Right kidney (tissue), 9 donors: ENCODE measurements at places on chromosomes 6 and 20.
A peak's percentile ranks its signal among the peaks of the same experiment; 100 is the strongest.

DNA sequence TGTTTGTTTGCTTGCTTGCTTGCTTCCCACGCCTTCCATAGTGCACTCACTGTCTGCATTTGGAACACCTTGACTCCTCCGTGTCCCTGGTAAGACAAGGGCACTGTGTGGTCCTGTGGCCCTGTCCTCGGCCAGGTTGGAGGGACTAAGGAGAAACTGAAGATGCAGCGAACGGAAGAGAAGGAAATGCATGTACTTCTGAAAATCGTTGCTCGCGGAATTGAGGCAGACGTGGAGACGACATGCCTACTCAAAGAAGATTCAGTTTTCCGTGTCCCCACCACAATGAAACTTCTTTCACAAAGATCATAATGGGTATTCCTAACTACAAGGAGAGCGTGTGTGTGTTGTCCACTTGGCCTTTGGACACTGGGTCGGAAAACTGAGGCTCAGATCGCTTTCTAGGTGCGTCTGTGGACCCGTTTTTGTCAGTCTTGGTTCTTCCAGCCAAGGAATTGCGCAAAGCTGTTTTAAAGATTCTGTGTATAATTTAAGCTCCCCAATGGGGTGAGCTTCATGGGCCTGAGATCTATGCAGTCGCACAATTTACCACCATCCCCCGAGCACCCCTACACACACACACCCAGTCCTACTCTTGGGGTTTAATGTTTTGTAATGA, 120.4 kb upstream of the ZNF184 start:
- DNase-seq: peak; percentile 36

DNA sequence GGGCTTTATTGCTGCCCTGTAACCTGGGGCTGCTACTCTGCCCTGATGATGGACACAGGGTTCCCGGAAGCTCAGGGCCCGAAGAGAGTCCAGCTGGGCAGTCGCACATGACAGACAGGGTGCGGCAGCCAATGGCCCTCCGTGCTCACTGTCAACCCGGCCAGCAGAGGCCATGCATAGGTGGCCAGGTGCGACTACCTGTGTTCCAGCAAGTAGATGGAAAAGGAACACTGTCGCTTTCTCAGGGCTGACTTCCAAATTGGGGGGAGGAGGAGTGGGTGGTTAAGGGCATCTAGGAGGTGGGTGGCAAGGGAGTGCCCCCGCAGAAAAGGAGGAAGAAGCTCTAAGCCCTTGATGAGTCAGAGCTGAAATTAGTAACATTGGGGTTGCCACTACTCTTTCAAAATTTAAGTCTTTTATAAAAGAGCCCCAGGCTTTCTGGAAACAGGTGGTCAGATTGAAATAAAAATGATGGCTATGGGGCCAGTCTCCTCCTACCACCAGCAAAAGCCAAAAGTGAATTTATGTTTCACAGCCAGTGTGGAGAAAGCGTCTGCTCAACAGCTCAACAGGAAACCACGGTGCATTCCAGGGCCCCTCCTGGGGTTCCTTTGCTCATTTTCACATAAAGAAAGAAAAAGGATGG, 2.3 kb upstream of the RAMACL start:
- peak; percentile 18 for DNase-seq

DNA sequence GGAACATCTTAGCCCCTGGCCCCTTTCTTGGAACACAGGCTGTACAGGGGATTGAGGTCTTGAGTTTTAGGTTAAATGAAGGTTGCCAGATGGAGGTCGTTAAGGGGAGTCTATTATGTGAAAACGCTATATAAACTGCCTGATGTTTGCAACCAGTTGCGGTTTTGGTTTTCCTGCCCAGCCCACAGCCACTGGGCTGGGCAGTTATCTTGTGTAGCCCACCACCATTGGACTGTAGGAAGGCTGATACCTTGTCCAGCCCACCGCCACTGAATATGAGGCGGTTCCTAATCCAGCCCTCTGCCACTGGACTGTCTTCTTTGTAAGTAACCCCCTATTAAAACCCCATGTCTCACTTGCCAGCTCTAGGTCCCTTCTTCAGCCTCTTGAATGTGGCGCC, 42.3 kb upstream of the COL21A1 start:
- DNase-seq: no peak

- no peak for DNase-seq
Observed at GRCh38 chr6:140812636-140813035, 1320.1 kb upstream of the GJE1 start.

DNA sequence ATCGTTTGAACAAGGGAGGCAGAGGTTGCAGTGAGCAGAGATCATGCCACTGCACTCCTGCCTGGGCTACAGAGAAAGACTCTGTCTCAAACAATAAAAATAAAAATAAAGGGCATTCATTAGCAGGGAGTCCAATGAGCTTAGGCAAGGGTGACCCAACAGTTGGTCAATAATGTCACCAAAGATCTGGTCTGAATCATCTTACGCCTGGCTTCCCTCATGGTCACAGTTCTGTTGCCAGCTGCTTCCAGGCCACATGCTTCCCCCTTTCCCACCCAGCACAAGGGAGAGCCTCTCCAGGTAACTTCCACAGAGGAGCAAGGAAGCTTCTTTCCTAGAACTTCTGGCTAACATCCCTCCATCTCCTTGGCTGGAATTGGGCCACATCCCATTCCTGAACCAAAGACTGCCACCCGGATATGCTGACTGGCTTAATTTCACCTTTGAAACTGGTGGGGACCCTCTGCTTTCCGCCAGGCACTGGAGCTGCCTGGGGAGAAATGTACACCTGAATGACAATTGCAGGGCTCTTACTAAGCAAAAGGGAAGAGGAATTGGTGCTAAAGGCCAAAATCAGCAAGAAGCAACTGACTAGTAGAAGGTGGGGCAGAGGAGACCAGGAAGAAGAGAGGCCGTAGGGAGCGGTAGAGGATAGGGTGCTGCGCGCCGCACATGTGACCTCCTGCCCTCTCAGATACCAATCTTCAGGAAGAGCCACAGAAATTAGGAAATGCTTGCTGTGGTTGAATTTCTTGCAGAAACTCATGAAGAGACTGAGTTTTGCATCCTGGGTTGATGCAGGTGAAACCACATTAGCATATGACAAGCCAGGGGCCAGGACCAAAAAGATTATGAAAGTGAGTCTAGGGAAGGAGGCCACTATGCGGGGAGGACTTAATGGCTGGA, 8.3 kb upstream of the SCML4 start:
- no peak for DNase-seq

- no peak for DNase-seq
Observed at GRCh38 chr6:133017581-133017980, 203.2 kb downstream of the RPS12 start.

- no peak for DNase-seq
Observed at GRCh38 chr6:34953061-34954025, 64.3 kb downstream of the ANKS1A start.

- no peak for DNase-seq
Observed at GRCh38 chr6:34964564-34964963, 75.5 kb downstream of the ANKS1A start.

DNA sequence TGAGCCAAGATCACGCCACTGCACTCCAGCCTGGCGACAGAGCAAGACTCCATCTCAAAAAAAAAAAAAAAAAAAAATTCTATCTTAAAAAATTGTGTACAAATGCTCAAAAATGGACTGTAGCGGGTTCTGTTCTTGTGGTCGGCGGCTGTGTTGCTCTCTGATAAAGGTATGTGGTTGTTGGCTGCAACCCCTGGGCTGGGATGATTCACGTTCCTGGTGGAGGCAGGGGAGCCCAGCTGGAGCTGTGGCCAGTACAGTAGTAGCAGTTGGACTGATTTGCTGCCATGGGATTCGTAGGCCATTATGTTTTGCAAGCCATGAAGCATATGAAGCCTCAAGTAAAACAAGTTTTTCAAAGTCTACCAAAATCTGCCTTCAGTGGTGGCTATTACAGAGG, 22.3 kb downstream of the MDN1 start:
- DNase-seq: no peak

GRCh38 chr6:72984981-72985665, 240.2 kb downstream of the KHDC1L start:
- no peak for DNase-seq

GRCh38 chr20:58706150-58706892, 13.7 kb downstream of the NPEPL1 start:
- DNase-seq: no peak

GRCh38 chr20:7113577-7114466, 346.3 kb downstream of the BMP2 start:
- DNase-seq: peak; percentile 26

DNA sequence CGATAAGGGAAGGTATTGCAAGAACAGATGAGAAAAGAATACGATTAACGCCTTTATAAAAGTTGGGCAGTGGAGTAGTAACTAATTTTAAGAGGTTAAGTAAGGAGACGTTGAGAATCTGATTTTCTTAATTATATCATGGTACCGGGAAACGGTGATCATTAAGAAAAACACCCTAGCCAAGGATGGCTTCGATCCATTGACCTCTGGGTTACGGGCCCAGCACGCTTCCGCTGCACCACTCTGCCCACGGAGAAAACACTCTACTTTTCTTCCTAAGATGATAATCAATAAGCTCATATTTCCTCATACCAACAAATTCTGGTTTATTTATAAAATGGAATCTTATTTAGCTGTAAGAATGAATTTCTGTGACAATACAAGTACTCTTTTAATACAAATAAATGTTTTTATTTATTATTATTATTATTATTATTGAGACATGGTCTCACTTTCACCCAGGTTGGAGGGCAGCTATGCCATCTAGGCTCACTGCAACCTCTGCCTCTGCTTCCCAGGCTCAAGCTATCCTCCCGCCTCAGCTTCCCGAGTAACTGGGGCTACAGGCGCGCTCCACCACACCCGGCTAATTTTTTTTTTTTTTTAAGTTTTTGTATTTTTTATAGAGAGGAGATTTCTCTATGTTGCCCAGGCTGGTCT, 8.3 kb downstream of the POM121L2 start:
- DNase-seq: no peak

GRCh38 chr20:34085544-34086040, 26.5 kb downstream of the EIF2S2 start:
- DNase-seq: no peak

GRCh38 chr6:86715676-86716075, 221.7 kb upstream of the HTR1E start:
- no peak for DNase-seq

- no peak for DNase-seq
Observed at GRCh38 chr6:72589096-72589495, 32.8 kb upstream of the KCNQ5 start.

- no peak for DNase-seq
Observed at GRCh38 chr20:20333866-20334265, 34.0 kb upstream of the INSM1 start.

- DNase-seq: peak; percentile 30
Observed at GRCh38 chr20:39474879-39475278, 512.7 kb downstream of the DHX35 start.

GRCh38 chr6:92538275-92538674, 881.1 kb downstream of the EPHA7 start:
- no peak for DNase-seq

DNA sequence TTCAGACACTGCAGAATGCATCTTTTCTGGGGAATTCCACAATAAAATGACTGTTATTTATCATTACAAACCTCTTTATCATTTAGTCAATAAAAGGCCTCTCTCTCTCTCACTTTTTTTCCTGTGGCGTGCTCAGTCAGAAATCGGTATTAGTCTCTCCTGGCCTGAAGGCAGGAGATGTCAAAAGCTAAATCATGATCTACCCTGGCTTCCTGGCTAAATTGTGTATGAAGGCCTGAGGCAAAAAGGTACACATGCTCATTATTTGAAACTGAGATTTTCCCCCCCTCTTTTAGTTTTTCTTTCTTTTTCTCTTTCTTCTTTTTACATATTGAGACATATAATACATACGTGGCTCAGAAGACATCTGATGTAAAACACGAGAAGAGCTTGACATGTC, 375.0 kb upstream of the SLC35B3 start:
- no peak for DNase-seq

- DNase-seq: no peak
Observed at GRCh38 chr6:145688493-145688905, 46.8 kb downstream of the EPM2A start.

DNA sequence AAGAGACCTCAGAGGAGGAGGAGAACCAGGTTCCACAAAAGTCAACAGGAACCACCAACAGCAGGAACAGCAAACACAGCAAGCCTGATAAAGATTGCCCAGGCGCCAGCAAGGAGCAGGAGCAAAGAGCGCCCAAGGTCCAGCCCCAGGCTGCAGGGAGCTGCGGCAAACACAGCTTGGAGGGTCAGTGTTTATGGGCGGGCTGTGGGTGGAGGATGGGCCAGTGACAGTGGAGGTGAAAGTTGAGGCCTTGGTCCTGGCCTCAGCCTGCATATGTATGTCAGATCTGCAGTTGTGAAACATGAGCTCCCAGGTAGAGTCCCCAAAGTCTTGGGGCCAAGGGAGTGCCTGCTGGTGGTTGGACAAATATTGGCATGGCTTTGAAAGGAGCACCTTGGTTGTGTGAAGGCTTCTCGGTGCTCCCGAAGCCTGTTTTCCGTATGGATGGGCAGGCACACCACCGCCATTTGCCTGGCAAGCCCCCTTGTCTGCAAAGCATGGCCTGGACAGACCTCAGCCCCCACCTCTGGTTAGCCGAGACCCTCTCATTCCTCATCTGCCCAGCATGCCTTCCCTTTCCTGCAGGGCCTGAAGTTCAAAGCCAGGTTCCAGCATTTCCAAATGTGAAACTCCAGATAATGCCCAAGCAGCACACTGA, 2.0 kb upstream of the CAPN11 start:
- DNase-seq: no peak

GRCh38 chr6:31379850-31380249, 22.9 kb upstream of the HLA-B start:
- no peak for DNase-seq

DNA sequence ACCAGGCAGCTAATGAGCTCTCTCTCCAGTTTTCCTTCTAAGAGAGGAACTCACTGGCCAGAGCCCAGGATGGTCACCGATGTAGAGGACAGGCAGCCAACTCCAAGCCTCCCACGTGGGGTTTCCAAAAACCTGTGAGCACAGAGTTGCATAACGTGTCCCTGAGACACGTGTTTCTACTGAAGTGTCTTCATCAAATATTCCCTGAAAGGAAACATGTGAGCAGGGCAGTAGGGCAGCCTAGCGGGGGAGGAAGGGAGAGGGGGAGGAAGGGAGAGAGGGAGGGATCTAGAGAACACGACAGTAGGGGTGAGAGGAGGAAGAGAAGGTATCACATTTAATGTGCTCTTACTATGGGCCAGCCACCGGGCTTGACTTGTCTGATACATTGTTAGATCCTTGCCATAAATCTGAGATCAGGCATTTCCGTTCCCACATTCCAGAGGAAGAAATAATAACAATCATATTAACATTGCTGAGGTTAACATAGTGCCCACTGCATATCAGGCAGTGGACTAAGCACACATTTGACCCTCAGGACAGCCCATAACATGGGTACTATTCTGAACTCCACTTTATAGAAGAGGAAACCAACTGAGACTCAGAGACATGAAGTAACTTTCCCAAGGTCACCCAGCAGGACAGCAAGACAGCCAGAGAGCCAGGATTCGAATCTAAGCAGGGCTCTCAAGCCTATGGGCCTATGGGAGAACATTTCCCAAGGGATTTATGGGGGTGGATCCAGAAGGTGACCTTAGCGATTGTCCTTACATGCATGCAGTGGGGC, 4.5 kb upstream of the SYS1 start:
- no peak for DNase-seq

GRCh38 chr6:44627091-44627882, 239.8 kb downstream of the CDC5L start:
- DNase-seq: peak; percentile 17

GRCh38 chr6:21855811-21856455, 262.4 kb downstream of the SOX4 start:
- DNase-seq: no peak

- no peak for DNase-seq
Observed at GRCh38 chr20:12967932-12968331, 40.8 kb upstream of the SPTLC3 start.
